ENCODE measurements at places on chromosomes 5 and 9. TPM values are rescaled to one million over a fixed set of nuclear protein-coding genes. Genes with fewer than 3 reads are reported as not detected.
A peak's percentile ranks its signal among the peaks of the same experiment; 100 is the strongest.

The SOHLH1 gene
- polyA plus RNA-seq: not detected

The CPLANE1 gene
- polyA plus RNA-seq: 5.4 TPM

The SLC6A18 gene
- not detected for polyA plus RNA-seq

The KIF20A gene
- polyA plus RNA-seq: 18.5 TPM

The BTNL9 gene
- not detected for polyA plus RNA-seq

The ASS1 gene
- polyA plus RNA-seq: 165 TPM

The HTR1A gene
- polyA plus RNA-seq: not detected

The GDNF gene
- polyA plus RNA-seq: 3.3 TPM

The PFN3 gene
- not detected for polyA plus RNA-seq

The PRDM9 gene
- polyA plus RNA-seq: not detected

The SLC6A7 gene
- polyA plus RNA-seq: not detected

- H3K27ac ChIP-seq: no peak overlapping the region
- no peaks in the 10 kb centered on the region for H3K36me3 ChIP-seq
- DNase-seq: no peak
- H3K4me3 ChIP-seq: no peak overlapping the region
- peaks cover 7% of the 10 kb centered on the region for H3K4me1 ChIP-seq
Observed at GRCh38 chr5:107501965-107502675, 168.6 kb downstream of the EFNA5 start.

GRCh38 chr9:121328476-121328875, 41.6 kb downstream of the STOM start:
- DNase-seq: no peak
- H3K4me1 ChIP-seq: peaks cover 13% of the 10 kb centered on the region
- peaks cover 47% of the 10 kb centered on the region for H3K36me3 ChIP-seq
- H3K27me3 ChIP-seq: no peaks in the 10 kb centered on the region
- no peak overlapping the region for H3K27ac ChIP-seq

DNA sequence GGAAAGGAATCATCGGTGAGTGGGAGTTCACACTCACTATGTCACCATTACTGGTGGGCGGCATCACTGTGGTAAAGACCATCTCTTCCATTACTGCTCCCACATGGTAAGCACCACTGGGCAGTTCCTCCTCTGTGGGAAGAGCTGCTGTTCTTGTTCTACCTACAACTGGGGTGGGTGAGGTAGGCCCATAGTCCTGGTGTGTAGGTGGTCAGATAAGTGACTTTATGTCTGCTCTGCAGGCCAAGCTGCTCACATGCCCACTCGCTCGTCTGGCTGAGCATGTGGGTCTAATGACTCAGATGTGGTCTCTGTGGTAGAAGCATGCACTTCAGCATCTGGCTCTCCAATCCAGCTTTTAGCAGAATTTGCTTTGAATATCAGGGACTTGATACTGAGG, 82.9 kb downstream of the TMEM215 start:
- DNase-seq: no peak
- H3K27ac ChIP-seq: no peak overlapping the region
- no peak overlapping the region for H3K4me3 ChIP-seq

- peak overlapping the region; percentile 64 for H3K27ac ChIP-seq
- H3K27me3 ChIP-seq: no peaks in the 10 kb centered on the region
- no peak for DNase-seq
- H3K36me3 ChIP-seq: no peaks in the 10 kb centered on the region
- peaks cover 35% of the 10 kb centered on the region for H3K4me1 ChIP-seq
Observed at GRCh38 chr9:20551835-20552234, 70.5 kb downstream of the MLLT3 start.

GRCh38 chr5:62698756-62699155, 120.1 kb downstream of the LRRC70 start:
- H3K4me1 ChIP-seq: no peaks in the 10 kb centered on the region
- no peak overlapping the region for H3K4me3 ChIP-seq
- no peak for DNase-seq
- H3K27me3 ChIP-seq: no peaks in the 10 kb centered on the region

DNA sequence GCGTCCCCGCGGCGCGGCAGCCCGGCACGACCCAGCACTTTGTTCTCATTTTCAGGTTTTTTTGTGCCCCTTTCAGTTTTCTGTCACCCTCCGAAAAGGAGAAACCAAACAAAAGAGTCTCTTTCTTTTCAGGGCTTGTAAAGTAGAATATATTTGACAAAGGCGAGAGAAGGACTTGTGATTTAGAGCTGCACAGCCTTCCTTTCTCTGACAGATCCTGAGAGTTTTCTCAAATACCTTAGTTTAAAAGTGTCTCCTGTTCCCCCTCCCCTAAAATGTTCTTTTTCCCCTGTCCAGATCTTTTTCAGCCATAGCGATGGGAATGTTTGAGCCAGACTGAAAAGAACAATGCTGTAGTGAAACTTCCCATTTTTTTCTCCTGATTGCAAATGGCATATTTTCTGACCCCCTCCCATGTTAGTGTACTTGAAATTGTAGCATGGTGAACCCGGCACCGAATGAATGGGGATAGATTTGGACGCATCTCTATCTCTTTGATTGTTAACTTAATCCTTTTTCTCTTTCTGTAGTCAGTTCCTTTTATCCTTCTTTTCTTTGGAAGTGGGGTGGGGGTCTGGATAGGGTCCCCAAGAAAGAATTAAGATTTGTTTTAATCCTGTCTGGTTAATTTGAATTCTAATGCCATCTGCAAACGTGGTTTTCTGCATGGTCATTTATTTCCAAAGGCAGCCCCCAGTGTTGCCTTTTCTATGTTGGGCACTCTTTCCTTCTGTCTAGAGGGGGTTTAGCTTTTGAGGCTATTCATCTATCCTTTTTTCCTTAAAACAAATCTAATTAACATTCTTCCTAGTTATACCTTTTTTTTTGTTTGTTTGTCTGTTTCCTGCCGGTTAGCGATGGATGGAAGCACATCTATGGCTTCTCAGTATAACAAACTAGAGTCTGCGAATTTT, 2.2 kb downstream of the ZSWIM6 start:
- peak overlapping the region; percentile 37 for H3K27ac ChIP-seq
- no peaks in the 10 kb centered on the region for H3K27me3 ChIP-seq
- H3K36me3 ChIP-seq: no peaks in the 10 kb centered on the region
- peaks cover 25% of the 10 kb centered on the region for H3K4me1 ChIP-seq

- H3K27ac ChIP-seq: no peak overlapping the region
- no peaks in the 10 kb centered on the region for H3K4me1 ChIP-seq
- no peak overlapping the region for H3K4me3 ChIP-seq
- peaks cover 5% of the 10 kb centered on the region for H3K36me3 ChIP-seq
Observed at GRCh38 chr5:97009212-97009898, 73.5 kb downstream of the LNPEP start.

- peaks cover 7% of the 10 kb centered on the region for H3K4me1 ChIP-seq
- H3K4me3 ChIP-seq: no peak overlapping the region
Observed at GRCh38 chr9:13429301-13430190, 150.1 kb upstream of the MPDZ start.

GRCh38 chr5:111236995-111237394, 12.8 kb downstream of the CAMK4 start:
- H3K36me3 ChIP-seq: no peaks in the 10 kb centered on the region
- H3K27me3 ChIP-seq: no peaks in the 10 kb centered on the region
- H3K27ac ChIP-seq: no peak overlapping the region
- no peak overlapping the region for H3K4me3 ChIP-seq
- peaks cover 7% of the 10 kb centered on the region for H3K4me1 ChIP-seq

DNA sequence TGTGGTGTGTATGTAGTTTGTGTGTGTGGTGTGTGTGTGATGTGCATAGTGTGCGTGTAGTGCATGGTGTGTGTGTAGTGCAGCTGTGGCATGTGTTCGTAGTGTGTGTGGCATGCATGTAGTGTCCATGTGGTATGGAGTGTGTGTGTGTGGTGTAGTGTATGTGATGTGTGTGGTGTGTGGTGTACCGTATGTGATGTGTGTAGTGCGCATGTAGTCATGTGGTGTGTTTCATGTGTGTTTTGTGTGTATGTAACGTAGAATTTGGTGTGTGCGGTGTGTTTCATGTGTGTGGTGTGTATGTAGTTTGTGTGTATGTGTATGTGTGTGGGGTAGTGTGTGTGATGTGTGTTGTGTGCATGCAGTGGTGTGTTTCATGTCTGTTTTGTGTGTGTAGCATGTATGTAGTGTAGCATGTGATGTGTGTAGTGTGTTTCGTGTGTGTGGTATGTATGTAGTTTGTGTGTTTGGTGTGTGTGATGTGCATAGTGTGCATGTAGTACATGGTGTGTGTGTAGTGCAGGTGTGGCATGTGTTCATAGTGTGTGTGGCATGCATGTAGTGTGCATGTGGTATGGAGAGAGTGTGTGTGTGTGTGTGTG, 40.7 kb downstream of the SYK start:
- DNase-seq: no peak
- peaks cover 3% of the 10 kb centered on the region for H3K36me3 ChIP-seq
- H3K27me3 ChIP-seq: no peaks in the 10 kb centered on the region
- no peak overlapping the region for H3K4me3 ChIP-seq

- H3K4me3 ChIP-seq: no peak overlapping the region
- no peaks in the 10 kb centered on the region for H3K4me1 ChIP-seq
- H3K27ac ChIP-seq: no peak overlapping the region
- DNase-seq: no peak
- no peaks in the 10 kb centered on the region for H3K27me3 ChIP-seq
- H3K36me3 ChIP-seq: no peaks in the 10 kb centered on the region
Observed at GRCh38 chr5:2715856-2716255, 35.6 kb downstream of the IRX2 start.

DNA sequence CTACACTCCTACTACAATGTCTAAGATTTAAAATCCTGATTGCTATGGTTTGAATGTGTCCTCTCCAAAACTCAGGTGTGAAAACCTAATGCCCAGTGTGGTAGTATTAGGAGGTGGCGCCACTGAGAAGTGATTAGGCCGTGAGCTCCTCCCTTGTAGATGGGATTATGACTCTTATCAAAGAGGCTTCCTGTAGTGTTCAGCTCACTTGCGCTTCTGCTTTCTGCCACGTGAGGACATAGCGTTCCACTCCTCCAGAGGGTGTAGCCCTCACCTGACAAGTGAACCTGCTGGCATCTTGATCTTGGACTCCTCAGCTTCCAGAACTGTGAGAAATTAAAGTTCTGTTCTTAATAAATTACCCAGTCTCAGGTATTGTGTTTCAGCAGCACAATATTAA, 33.0 kb upstream of the WHRN start:
- H3K4me3 ChIP-seq: no peak overlapping the region
- H3K27ac ChIP-seq: no peak overlapping the region
- no peaks in the 10 kb centered on the region for H3K27me3 ChIP-seq

- H3K4me3 ChIP-seq: no peak overlapping the region
- no peak overlapping the region for H3K27ac ChIP-seq
- H3K36me3 ChIP-seq: peaks cover 8% of the 10 kb centered on the region
Observed at GRCh38 chr5:141641634-141642267, 5.0 kb downstream of the RELL2 start.

DNA sequence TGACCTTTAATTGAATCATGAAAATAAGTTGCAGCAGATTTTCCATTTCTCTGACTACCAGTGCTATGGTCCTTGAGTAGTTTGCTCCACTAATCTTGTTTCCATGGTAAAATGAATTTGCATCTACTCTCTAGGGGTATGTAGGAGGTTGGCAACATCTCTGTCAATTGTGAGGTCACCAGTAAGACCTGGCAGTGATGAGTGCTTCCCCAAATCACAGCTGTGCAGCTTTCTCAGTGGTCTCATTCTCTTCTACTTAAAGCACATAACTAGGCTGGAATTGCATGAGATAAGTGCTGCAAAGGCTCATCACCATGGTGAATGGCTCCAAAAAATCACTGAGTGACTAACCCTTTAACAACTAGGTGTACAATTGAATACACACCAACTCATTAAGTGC, 36.3 kb downstream of the ADAMTS19 start:
- no peak overlapping the region for H3K4me3 ChIP-seq
- H3K27ac ChIP-seq: no peak overlapping the region
- no peaks in the 10 kb centered on the region for H3K4me1 ChIP-seq
- H3K36me3 ChIP-seq: no peaks in the 10 kb centered on the region
- no peak for DNase-seq
- no peaks in the 10 kb centered on the region for H3K27me3 ChIP-seq

DNA sequence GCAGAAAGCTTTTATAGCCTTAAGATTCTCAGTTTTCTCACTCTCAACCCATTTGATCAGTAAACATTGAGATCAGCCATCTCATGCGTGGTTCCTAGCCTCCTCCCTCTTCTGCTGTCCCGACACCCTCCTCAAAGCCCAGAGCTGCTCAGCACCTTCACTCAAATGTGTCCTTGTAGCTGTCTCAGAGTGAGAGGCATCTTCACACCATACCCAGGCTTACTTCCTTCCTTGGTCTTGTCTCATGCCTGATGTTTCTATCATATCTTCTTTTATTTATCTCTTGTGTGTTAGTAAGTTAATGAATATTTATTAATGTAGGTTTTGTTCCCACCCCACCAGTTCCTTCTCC, 72.4 kb upstream of the SNX2 start:
- no peak overlapping the region for H3K27ac ChIP-seq
- H3K27me3 ChIP-seq: no peaks in the 10 kb centered on the region
- H3K4me3 ChIP-seq: no peak overlapping the region
- no peaks in the 10 kb centered on the region for H3K4me1 ChIP-seq

- H3K4me1 ChIP-seq: peaks cover 6% of the 10 kb centered on the region
- H3K4me3 ChIP-seq: no peak overlapping the region
- peaks cover 4% of the 10 kb centered on the region for H3K36me3 ChIP-seq
- H3K27me3 ChIP-seq: no peaks in the 10 kb centered on the region
- no peak overlapping the region for H3K27ac ChIP-seq
- DNase-seq: no peak
Observed at GRCh38 chr9:33146298-33146697, 20.8 kb downstream of the B4GALT1 start.

- no peak overlapping the region for H3K27ac ChIP-seq
- peaks cover 3% of the 10 kb centered on the region for H3K4me1 ChIP-seq
- no peak overlapping the region for H3K4me3 ChIP-seq
Observed at GRCh38 chr9:116493183-116493860, 193.8 kb upstream of the TRIM32 start.

- DNase-seq: no peak
- H3K27me3 ChIP-seq: no peaks in the 10 kb centered on the region
- H3K36me3 ChIP-seq: no peaks in the 10 kb centered on the region
- no peaks in the 10 kb centered on the region for H3K4me1 ChIP-seq
- H3K27ac ChIP-seq: no peak overlapping the region
Observed at GRCh38 chr5:157197086-157197485, 16.4 kb downstream of the ITK start.

GRCh38 chr9:995192-995591, 18.7 kb downstream of the DMRT3 start:
- no peak for DNase-seq
- no peaks in the 10 kb centered on the region for H3K4me1 ChIP-seq
- H3K36me3 ChIP-seq: no peaks in the 10 kb centered on the region
- H3K27ac ChIP-seq: no peak overlapping the region

- H3K36me3 ChIP-seq: no peaks in the 10 kb centered on the region
- H3K27me3 ChIP-seq: no peaks in the 10 kb centered on the region
- peaks cover 11% of the 10 kb centered on the region for H3K4me1 ChIP-seq
- no peak overlapping the region for H3K4me3 ChIP-seq
- no peak overlapping the region for H3K27ac ChIP-seq
Observed at GRCh38 chr9:13860946-13861640, 452.8 kb downstream of the NFIB start.

DNA sequence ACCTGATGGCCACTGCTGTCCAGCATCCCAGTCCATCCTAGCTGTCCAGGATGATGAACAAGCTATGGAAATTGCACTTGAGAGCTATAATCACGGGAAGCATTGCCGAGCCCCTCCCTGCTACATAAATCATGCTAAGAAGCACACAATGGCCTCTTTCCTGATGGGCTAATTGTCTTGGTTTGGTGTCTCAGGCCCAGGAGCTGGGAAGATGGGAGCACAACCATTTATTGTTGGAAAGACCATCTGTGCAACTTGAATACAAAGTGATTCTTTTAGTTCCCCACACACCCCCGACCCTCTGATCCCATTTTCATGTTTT, 80.4 kb downstream of the RGS3 start:
- no peak overlapping the region for H3K27ac ChIP-seq
- no peaks in the 10 kb centered on the region for H3K36me3 ChIP-seq
- H3K4me1 ChIP-seq: peaks cover 10% of the 10 kb centered on the region
- peaks cover 7% of the 10 kb centered on the region for H3K27me3 ChIP-seq
- no peak for DNase-seq
- no peak overlapping the region for H3K4me3 ChIP-seq
